ENCODE measurements at places on chromosomes 5 and 9.

GRCh38 chr9:34866614-34867013, 91.5 kb upstream of the PHF24 start:
- no peak for DNase-seq

GRCh38 chr5:139848508-139849100, 53.0 kb downstream of the PSD2 start:
- no peak for DNase-seq

- no peak for DNase-seq
These were observed 6.6 kb upstream of the CCDC187 start for GRCh38 chr9:136310273-136311030.

- no peak for DNase-seq
These were observed 34.1 kb downstream of the IRF1 start for GRCh38 chr5:132456296-132456986.

GRCh38 chr5:53164478-53165165, 55.1 kb upstream of the MOCS2 start:
- no peak for DNase-seq

DNA sequence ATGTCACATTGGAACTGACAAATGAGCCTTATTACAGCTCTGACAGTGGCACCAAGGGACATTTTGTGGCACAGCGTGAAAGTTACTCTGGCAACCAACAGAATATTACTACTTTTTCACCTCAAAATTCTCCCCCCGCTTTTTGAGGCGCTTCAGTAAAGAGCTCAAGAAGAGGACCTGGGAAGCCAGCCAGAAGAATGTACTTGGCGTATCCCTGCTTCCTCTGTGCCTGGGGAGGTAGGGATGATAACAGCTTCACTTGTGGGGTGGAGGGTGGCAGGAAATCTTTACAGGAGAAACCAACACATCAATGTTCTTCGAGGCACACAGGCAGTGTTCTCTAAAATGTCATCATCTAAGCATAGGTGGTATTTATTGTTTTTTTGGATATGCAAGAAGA, 624.1 kb downstream of the NR2F1-AS1 start:
- no peak for DNase-seq

DNA sequence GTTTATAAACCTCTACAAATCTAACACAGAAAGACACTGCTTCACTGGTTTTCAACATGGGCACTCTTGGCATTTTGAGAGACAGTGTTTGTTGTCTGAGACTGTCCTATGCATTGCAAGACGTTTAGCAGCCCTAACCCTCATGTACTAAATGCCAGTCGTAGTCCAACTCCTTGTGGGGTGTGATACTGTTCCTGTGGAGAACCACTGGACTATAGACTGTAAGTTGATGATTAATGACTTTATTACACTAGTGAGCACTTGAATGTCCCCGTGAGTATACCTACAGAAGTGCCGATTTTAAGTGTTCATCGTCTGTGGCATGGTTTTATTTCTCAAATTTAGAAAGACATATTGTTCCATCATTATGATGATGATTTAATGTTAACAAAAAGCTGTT, 46.2 kb downstream of the RECK start:
- DNase-seq, result no peak

GRCh38 chr9:125743682-125744428, 3.3 kb upstream of the PBX3 start:
- no peak for DNase-seq

- peak; percentile 50 for DNase-seq
These were observed 151.8 kb upstream of the VLDLR start for GRCh38 chr9:2469681-2470221.

- no peak for DNase-seq
These were observed 270.5 kb downstream of the NFIB start for GRCh38 chr9:14043483-14043882.

DNA sequence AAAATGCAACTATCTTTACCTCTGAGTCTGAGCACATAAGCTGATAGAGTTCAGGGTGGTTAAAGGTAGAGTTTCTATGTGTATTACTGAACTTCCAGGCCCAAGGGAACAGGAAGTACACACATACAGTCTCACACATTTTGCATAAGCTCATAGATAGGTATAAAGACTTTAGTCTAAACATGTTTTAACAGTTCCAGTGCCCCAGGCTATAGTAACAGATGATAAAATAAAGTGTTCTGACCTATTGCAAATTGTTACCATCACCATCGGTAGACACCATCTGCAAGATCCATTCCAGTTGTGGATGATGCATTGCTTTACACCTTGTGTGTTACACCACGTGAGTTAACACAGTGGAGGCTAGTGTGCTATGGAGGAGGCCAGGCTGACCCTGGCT, 95.8 kb downstream of the TMEM174 start:
- DNase-seq, result no peak

DNA sequence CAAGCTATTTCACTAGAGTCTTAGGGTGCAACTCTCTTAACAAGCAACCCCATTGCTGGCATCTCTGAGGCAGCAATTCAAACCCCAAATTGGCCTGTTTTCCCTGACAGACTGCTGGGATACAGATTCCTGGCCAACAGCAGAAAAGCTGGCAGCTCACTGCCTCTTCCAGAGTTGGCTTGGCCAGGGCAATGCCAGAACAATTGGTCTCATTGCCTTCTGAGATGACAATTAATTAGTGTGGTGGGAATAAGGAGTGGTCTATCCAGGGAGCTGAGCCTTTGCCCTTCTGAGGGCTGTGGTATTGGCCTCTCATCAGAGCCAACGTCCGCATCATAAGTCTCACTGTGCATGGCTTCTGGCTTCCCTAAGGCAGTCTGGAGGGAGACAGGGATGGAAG, 183.2 kb downstream of the GNAQ start:
- DNase-seq, result no peak

GRCh38 chr9:74556685-74557084, 59.5 kb downstream of the RORB start:
- no peak for DNase-seq

GRCh38 chr5:11323761-11324160, 562.7 kb upstream of the DAP start:
- DNase-seq, result no peak

All from Caco-2 (cell line).